ENCODE measurements at places on chromosomes 3 and 15.

- DNase-seq: no peak
Measured at GRCh38 chr15:101177866-101178265, 74.0 kb downstream of the CHSY1 start.

DNA sequence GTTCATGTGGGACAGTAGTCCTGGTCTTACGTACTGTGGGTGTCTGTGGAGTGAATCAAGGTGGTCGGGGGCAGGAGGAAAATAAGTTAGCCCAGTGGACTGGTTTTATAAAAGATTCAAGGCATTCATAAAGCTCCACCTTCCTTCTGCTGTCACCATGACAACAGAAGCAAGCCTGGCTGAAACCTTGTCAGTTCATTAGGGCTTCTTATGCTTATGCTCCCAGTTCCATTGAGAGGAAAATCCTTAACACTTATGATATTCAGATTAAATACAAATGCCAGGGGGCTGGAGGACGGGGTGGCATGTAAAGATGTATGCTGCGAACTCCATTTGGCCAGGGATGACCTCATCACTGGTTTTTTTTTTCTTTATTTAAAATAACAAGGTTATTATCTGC lies 283.1 kb upstream of the ATP10A start:
- no peak for DNase-seq

GRCh38 chr15:29225534-29226234 lies 43.9 kb downstream of the NSMCE3 start:
- DNase-seq: no peak

GRCh38 chr3:152213203-152213602 lies 55.5 kb upstream of the MBNL1 start:
- DNase-seq: peak; percentile 33

DNA sequence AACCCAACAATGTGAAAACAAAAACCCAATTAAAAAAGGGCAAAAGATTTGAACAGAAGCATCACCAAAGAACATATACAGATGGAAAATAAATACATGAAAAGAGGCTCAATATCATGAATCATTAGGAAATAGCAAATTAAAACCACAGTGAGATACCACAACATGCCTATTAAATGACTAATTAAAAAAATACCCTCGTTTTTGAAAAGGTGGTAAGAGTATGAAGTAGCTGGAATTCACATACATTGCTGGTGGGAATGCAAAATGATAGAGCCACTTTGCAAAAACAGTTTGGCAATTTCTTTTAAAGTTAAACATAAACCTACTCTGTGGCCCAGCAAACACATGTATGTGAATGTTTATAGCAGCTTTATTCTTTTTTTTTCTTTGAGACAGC lies 75.8 kb downstream of the B3GNT5 start:
- DNase-seq: peak; percentile 70

GRCh38 chr15:47431501-47431900 lies 285.8 kb upstream of the SEMA6D start:
- DNase-seq: peak; percentile 93

DNA sequence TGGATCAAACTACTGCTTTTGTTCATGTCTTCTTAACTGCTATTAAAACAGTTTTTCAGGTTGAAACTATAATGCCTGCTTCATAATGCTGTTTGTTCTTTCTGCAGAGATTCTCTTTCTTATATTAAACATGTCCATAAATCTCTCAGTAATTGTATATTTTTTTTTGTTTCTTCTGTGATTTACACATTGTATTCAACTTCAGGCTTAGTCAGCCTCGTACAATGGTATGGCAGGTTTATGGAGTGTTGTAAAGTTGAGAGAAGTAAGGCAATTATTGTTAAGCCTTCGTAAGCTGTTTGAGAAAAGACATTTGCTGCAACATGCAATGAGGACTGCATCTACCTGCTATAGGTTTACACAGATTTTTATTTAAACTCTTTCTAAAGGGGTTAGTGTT lies 977.1 kb downstream of the DIPK2A start:
- DNase-seq: no peak

DNA sequence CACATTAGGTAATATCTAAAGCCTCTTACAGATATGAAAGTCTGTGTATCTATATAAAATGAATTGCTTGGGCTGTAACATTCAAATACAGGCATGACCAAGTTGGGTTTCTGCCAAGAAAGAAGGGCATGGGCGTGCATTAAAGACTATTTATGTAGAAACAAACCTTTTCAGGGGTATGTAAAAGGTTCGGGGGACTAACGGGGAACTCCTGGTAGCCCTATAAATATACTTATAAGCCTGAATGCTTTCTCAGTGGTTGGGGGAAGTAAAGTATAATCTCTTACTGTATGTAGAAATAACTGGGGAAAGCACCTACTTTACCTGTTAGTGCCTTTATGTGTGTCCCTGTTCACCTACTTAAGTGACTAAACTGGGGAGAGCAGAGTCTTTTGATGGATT lies 154.5 kb upstream of the TBL1XR1 start:
- no peak for DNase-seq

DNA sequence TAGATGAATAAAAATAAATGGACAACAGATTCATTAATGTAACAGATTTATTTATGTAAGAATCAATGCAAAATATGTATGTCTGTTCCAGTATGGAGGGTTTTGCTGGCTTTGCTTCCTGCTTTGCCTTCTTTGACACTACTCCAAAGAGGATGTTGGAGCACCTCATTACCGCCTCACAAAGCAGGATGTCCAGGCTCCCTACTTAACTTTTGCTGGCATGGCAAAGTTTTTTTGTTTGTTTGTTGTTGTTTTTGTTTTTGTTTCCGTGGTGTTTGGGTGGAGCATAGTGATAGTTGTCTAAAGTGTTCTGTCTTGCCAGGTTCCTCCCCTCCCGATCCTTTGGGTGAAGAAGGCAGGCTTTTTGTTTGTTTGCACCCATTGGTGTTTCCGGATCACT lies 38.7 kb downstream of the DIPK2A start:
- peak; percentile 3 for DNase-seq

GRCh38 chr3:194375473-194376240 lies 6.1 kb upstream of the LRRC15 start:
- no peak for DNase-seq

GRCh38 chr3:156726456-156726855 lies 52.1 kb downstream of the TIPARP start:
- no peak for DNase-seq

DNA sequence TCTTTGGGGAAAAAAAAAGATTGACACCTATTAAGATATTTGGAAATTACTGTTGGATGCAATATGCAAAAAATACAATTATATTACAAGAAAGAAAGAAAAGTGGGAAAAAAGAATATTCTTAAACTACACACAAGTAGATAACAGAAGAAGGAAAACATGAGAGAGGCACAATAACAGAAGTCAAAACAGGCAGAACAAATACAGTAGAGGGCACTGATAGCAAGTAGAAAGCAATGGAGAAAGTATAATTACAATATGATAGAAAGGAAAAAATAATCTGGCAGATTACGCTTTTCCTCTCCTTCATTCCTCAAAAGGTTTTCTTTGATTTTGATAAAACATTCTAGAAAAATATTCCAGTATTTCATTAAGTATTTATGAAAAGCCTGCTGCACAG lies 72.1 kb downstream of the ADAM10 start:
- no peak for DNase-seq

DNA sequence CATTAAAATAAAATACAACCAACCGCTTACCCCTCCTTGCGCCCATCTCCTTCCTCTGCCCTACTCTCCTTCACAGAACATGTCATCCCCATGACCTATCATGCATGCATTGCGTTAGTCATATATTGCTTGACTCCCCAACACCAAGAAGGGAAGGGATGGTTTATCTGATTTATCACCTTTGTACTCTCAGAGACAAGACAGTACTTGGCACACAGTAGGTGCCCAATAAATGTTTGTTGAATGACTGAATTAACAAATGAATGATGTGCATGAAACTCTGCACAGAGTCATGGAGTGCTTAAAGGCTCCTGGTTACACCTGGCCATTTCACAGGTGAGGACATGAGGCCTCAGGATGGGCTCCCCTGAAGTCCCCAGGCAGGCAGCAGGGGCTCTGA lies 59.7 kb downstream of the IQSEC1 start:
- DNase-seq: no peak

DNA sequence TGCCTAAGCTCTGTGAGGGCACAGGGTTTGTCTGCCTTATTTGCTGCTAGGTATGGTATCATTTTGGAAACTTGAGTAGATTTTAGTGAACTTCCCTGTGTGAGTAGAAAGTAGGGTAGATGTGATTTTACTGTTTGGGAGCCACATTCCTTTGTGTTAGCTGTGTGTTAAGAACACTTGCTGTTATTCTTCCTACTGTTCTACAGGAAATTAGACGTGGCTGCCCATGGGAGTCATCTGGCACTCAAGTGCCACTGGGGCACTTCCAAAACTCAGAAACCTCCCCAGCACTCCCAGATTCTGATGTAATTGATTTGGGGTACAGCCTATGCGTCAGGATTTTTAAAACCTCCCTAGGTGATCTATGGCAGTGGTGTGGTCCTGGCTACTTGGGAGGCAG lies 369.9 kb upstream of the C2CD4B start:
- no peak for DNase-seq

- DNase-seq: peak; percentile 67
Measured at GRCh38 chr3:143000528-143000927, 842 bp upstream of the U2SURP start.

All from cardiac fibroblast (primary cell).